NCI-H2081 (cell line): ENCODE measurements at places on chromosomes 1 and 21.

DNA sequence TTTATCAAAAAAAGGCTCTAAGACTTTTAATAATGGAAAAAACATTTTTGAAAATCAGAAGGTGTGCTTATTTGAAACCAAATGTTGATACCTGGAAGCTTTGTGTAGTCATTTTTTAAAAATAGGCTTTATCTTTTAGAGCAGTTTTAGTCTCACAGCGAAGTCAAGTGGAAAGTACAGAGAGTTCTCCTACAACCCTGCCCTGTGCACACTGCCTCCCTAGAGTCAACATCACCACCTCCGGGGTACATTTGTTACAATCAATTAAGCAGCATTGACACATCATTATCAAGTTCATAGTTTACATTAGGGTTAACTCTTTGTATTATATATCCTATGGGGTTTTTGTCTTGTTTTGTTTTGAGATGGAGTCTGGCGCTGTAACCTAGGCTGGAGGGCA, 10.7 kb upstream of the ERO1B start:
- peak; percentile 77 for DNase-seq

DNA sequence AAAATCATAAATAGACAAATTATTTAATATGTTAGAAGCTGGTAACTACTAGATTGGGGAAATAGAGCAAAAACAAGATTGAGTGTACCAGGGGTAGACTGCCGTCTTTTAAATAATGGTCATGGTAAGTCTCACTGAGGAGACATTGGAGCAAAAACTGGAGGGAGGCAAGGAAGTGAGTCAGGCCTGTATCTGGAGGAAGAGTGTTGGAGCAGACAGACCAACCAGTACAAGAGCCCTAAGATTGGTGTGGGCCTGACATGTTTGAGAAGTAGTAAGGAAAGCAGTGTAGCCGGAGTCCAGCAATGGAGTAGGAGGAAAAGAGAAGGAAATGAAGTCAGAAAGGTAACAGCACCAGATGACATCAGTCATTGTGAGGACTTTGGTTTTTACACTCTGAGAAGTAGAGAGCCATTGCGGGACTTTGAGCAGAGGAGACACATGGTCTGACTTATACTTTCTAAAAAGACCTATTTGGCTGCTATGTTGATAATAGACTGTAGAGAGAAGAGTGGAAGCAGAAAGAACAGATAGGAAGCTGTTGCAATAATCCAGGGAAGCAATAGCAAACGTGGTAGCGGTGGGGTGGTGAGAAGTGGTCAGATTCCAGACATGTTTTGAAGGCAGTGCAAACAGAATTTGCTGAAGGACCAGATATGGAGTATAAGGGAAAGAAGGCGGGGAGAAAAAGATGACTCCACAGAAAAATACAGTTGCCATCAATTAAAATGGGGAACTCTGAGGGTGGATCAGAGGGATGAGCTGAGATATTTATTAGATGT, 44.7 kb upstream of the GJA5 start:
- DNase-seq = no peak

GRCh38 chr1:231668826-231669225, 42.2 kb downstream of the DISC1 start:
- DNase-seq = no peak

DNA sequence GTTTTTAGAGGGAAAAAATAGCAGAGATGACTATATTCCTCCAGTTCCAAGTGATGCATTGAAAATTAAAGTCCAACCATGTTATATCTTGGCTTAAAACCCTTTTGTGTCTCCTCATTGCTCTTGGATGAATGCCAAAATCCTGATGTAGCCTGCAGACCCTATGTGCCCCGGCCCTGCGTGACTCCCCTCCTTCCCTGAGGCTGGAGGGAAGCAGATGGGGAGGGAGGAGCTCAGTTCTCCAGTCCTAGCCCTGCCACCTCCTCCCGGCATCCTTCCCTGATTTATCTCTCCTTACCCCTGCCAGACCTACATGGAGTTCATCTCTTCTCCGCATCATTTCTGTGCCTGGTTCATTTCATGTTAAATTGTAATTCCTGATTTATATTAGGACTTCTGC, 397.4 kb downstream of the PTPRU start:
- DNase-seq = peak; percentile 15

GRCh38 chr21:15094706-15095105, 29.9 kb upstream of the NRIP1 start:
- no peak for DNase-seq

GRCh38 chr1:16026723-16027484, 5.1 kb downstream of the CLCNKA start:
- no peak for DNase-seq

- DNase-seq = no peak
Observed at GRCh38 chr21:34360488-34361241, 3.1 kb upstream of the KCNE2 start.
